Activated T-cell treated with anti-CD3 and anti-CD28 coated beads for 1 hour (primary cell): ENCODE measurements at places on chromosomes 16 and 17.
A peak's percentile ranks its signal among the peaks of the same experiment; 100 is the strongest.

GRCh38 chr17:45300060-45300751 lies 16.6 kb downstream of the MAP3K14 start:
- DNase-seq, result no peak

DNA sequence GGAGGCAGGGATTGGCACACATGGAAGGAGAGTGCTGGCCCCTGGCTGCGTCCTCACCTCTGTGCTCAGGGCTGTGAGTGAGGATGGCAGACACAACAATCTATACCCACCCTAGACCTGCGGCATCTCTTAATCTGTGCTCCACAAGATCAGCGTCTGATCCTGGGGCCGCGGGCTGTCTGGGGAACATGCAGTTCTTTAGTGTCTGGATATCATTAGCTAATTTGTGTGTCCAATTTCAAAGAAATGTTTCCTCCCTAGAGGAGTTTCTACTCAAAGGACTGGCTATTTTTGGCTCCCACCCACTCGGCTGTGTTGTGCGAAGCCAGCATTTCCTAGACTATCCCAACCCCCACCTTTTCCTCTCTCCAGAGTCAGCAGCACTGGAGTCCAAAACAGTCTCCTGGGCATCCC lies 93.8 kb downstream of the GRIN2A start:
- no peak for DNase-seq

DNA sequence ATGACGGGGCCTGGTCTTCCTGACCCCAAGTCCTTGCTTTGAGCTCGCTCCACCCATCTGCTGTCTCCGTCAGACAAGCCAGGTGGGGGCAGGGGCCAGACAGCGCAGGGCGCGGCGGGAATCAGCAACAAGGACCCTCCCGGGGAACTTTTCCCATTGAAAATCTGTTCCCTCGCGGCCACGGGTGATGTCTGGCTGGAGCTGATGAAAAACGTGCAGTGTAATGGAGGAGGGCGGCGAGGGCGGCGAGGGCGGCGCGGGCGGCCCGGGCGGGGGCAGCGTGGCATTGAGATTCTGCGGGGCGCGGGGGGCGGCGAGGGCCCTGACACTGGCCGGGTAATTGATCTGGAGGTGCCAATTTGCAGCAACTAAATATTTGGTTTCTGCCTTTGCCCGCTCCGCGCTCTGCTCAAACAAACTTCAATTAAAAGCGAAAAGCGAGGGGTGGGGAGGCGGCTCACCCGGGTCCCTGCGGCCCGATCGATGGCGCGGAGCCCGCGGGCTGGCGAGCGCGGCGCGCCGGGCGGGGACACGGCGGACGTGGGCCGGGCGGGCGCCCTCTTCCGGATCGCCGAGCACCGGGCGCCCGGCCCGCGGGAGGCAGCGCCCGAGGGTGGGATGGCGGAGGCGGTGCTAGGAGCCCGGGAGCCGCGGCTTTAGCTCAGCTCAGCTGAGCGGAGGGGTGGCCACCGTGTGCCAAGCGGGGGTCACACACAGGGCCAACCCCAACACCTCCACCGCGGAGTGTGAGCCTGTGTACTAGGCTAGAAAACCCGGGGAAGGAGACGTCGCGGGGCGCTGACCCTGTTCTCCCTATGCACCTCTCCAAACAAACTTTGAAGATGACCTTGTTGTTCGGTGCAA lies 32.4 kb downstream of the DCAKD start:
- peak; percentile 6 for DNase-seq

DNA sequence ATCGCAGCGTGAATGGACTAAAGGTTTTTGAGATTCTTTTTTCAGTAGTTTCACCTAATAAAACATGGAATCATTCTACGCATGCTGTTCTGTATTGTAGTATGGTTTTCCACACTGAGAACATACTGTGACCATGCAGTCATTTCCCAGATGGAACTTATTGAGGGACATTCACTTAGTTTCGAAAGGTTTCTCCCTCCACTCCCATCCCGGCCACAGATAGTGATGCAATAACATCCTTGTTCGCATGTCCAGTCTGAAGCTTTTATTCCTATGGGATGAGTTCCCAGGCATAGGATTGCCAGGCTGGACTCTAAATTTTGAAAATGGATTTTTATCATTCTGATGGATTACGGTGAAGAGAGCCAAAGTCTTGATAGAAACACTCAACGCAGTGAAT lies 420.4 kb downstream of the WWOX start:
- no peak for DNase-seq

GRCh38 chr16:66278111-66278531 lies 88.4 kb upstream of the CDH5 start:
- DNase-seq, result no peak

- DNase-seq, result no peak
These were observed 42.1 kb downstream of the TBC1D16 start for GRCh38 chr17:79993390-79994227.

- no peak for DNase-seq
These were observed 77.4 kb upstream of the SMURF2 start for GRCh38 chr17:64739316-64740058.

DNA sequence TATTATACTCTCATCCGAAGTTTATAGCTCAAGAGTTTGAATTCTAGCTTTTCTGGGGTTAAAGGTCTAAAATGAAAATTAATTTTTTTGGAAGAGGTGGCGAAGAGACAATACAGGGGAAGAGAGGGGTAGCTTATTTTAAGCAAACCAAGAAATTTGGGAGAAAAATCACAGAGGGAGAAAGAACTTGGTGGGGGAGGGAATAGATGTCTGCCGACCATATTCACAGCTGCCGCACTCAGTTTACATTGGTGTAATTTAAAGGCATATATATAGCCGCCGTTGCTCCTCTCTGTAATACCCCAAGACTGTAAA lies 6.5 kb upstream of the ZFHX3 start:
- no peak for DNase-seq

DNA sequence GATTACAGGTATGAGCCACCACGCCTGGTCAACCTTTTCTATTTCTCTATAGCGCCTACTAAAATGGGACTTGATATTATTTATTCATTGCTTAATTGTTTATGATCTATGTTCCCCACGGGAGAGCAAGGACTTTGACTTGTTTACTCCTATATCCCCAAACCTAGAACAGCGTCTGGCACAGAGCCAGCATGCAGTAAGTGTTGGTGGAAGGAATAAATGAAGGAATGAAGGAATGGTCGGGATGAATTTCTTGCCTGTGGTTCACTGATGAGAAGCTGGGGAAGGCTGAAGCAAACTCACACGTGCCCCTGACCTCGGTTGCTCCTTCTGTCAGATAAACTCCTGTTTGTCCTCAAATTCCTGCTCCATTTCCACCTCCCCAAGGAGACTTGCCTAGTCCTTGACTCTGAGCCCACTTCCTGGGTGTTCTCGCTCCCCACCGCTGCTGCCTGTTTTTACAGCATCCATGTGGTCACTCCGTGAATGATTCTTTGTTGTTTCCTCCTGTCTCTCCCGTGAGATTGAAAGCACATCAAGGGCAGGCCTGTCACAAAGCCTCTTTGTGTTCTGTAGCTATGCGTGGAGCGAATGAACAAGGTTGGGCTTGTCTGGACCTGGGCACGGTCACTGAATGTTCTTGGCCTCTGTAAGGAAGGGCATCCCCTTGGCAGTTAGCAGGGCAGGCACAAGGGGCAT lies 17.3 kb downstream of the C17orf100 start:
- no peak for DNase-seq

DNA sequence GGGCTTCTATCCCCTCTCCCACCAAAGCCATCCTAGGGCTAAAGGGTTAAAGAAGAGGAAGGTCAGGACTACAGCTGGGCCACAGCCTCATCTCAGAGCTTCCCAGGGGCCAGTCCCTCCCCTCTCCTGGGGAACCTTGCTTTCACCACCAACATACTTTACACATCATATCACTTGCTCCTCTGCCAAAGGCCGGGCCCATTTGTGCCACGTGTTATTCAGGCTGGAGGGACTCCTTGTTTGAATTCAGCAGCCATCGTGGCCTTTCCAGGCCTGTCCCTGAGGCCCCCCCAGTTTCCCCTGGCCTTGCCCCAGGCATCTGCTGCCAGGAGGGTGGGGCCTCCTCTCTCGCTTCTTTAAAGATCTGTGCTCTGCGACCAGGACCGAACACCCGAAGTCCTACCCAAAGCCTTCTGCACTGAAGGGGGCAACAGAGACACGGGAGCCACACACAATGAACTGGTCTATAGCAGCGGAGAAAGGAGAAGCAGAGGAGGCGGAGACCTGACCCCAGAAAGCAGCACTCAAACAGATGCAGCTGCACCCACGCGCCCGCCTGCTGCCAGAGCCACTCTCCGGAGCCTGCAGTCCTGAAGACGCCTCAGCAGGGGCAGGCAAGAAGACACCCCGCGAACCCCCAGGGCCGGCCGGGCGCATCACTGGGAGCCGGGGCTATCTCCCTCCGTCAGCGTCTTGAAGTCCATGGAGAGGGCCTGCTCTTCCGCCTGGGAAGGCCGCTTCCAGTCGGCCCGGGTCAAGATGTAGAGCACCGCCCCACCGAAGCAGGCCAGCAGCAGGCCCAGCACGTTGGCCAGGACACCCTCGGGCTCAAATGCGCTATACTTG lies 12.1 kb downstream of the CYB561 start:
- no peak for DNase-seq

- no peak for DNase-seq
These were observed 3.1 kb upstream of the CAPN15 start for GRCh38 chr16:524274-525040.

GRCh38 chr17:4898927-4899326 lies 409 bp upstream of the C17orf107 start:
- no peak for DNase-seq

- DNase-seq, result no peak
These were observed 61.1 kb downstream of the CDYL2 start for GRCh38 chr16:80743273-80743672.

- no peak for DNase-seq
These were observed 26.9 kb downstream of the NSMCE1 start for GRCh38 chr16:27241658-27242057.

- no peak for DNase-seq
These were observed 2.6 kb upstream of the N4BP1 start for GRCh38 chr16:48612611-48613010.

DNA sequence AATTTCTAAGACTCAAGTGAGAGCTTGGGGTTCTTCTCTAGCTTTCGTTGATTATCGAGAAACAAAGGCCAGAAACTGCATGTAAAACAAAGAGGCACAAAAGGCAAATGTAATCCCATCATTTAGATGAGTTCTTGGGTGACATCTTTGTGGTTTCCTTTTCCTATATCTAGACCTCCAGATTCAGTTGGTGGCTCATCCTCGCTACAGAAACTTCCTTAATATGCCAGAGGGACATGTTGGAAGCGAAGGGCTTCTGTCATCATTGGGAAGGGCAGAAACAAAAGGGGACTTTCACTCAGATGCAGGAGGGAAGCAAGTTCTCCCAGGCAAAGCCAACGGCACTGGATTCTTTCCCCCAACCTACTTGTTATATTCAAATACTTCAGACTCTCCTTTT lies 150.6 kb upstream of the ZFHX3 start:
- DNase-seq, result no peak

GRCh38 chr17:64354396-64354795 lies 36.3 kb downstream of the PECAM1 start:
- DNase-seq, result no peak

DNA sequence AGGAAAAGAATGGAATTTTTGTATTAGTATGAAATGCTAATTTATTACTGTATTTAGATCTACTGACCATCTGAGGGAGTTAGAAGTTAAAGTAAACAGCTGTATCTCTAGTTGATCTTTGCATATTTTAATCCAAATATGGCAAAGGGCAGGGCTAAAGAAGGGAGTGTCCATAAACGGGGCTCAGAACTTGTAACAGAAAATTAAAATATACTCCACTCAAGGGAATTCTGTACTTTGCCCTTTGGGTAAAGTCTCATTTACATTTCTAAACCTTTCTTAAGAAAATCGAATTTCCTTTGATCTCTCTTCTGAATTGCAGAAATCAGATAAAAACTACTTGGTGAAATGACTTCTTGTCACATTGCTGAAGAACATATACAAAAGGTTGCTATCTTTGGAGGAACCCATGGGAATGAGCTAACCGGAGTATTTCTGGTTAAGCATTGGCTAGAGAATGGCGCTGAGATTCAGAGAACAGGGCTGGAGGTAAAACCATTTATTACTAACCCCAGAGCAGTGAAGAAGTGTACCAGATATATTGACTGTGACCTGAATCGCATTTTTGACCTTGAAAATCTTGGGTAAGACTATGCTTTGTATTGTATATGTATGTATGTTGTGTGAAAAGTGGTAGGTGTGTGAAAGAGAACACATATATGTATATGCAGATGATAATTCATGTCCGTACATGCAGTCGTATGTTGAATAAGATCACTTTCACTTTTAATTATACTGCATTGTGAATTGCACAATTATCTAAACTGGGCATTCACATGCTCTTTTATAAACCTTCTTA lies at the start of gene ASPA:
ASPA (plus strand) TSS at position 186 of the 799 bp plus-strand sequence; CDS start at position 349, 163 bp downstream.
- DNase-seq, result no peak

DNA sequence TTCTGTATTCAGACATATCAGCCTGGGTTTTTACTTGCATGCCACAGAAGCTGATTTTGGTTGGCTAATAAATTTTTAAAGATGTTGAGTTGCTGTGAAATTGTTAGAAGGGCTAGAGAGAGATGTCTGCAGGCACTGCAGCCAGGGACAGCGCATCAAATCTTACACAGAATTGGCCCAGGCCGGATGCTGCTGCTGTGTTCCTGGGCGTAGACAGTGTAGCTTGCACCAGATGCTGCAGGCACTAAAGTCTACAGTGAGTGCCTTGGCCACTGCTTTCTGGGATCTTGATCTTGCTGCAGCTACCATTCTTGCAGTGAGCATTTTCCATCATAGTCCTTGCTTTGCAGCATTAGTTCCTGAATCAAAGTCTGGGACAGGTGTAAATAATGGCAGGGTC lies 169.9 kb downstream of the SPECC1 start:
- no peak for DNase-seq

DNA sequence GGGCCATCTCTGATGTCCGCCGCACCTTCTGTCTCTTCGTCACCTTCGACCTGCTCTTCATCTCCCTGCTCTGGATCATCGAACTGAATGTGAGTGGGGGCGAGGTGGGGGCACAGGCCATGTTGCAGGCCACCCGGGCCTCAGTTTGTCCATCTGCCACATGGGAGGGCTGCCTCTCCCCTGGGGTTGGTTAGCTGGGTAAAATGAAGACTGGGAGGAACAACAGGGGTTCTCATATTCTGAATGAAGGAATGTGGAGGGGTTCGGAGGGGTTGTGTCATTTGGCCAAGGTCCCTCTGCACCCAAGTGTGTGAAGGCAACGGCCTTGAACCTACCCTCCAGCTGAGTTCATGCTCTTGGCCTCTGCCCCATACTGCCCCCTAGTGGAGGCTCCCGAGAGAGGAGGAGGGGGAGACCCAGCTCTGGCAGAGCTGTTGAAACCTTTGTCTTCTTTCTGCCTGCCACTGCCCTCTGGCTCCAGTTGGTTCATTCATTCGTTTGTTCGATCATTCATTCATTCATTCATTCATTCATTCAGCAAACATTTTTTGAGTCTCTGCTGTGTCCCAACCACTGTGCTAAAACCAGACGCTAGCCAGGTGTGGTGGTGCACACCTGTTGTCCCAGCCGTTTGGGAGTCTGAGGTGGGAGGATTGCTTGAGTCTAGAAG lies 11.4 kb upstream of the TCAP start:
- DNase-seq, result peak; percentile 80

GRCh38 chr17:67266496-67266895 lies 21.5 kb upstream of the HELZ start:
- DNase-seq, result no peak
